Amniotic stem cell (primary cell): ENCODE measurements at places on chromosomes 13 and 19.

- DNase-seq = no peak
These were observed 4.2 kb downstream of the FCHO1 start for GRCh38 chr19:17755443-17755890.

DNA sequence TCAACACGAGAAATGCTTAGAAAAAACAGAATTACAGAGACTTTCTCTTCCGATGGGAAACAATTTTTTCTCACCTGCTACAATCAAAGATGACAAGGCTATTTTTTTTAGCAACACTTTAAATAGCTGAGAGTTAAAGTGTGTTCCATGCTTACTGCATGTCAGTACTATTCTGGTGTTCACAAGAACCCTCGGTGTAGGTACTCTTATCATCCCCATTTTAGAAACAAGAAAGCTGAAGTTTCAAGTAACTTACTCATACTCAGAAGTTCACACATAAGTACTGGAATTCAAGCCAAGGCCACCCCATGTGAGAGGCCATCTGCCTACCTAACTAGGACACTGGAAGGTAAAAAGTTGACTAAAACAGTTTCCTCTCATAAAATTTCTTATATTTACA, 9.0 kb upstream of the TNFRSF19 start:
- no peak for DNase-seq

DNA sequence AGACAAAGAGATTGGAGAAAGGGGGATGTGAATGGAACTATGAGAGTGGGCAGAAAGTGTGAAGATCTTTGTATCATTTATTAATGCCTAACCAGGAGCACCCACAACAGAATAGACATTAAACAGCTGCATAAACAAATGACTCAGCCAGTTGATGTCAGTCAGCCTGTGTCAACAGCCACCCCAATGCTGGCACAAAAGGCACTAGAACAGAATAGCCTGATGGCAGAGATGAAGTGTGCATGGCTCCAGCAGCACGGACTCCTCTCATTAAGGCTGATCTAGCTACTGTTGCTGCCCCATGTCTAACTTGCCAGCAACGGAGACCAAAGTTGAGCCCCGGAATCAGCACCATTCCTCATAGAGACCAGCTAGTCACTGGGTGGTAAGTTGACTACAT, 7.8 kb downstream of the CPB2 start:
- DNase-seq = no peak

- no peak for DNase-seq
These were observed 95.5 kb upstream of the SERP2 start for GRCh38 chr13:44278166-44278565.

DNA sequence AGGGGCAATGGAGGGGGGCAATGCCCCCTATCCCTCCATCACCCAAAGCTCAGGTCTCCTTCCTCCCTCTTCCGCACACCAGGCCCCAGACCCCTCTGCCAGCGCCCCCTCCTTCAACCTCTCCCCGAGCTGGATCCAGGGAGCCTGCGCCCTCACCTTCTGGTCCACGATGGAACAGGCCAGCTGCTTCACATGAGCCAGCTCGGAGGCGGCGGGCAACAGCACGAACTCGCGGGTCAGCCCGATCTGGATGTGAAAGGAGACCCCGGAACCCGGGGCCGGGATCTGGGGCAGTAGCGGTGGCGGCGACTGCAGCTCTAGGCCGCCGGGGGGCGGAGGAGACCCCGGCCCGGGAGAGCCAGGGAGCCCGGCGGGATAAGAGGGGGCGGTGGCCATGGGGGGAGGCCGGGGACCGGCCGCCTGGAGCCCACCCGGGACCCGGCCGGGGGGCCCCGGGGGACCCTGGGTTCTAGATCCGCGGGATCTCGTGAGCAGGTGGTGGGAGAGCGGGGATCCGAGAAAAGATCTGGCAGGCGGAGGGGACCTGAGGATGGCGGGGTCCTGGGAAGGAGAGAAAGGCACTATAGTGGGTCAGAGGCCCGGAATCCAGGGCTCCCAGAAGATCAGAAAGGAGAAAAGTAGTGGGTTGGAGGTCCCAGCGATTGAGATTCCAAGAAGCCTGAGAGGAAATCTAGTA, 791 bp downstream of the PRKD2 start:
- DNase-seq = no peak

- DNase-seq = no peak
These were observed 284.3 kb upstream of the MAB21L1 start for GRCh38 chr13:35760735-35761281.

DNA sequence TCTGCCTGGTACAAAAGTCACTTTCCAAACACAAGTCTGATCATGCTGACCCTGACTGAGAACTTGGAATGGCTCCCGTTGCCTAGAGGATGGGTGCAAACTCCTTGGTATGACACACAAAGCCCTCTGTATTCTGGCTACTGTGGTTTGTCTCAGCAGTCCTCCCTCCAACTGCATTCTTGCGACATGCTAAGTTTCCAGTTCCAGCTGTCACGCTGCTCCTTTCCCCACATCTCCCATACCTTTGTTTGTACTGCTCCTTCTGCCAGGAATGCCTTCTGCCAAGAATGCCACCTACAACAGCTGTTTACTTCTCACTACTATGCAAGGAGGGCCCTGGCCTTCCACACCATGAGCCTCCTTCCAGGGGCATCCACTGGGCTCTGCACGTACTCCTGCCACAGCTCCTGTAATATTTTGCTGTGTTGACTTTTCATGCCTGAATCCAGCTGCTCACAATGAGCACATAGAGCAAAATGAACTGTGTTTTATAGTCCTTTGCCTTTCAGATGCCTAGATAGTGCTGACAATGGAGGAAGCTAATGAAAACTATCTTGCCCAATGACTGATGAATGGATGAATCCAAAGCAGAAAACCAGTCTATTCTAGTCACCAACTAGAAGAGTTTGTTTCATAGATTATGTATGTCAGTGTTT, 543.7 kb downstream of the EFNB2 start:
- no peak for DNase-seq

DNA sequence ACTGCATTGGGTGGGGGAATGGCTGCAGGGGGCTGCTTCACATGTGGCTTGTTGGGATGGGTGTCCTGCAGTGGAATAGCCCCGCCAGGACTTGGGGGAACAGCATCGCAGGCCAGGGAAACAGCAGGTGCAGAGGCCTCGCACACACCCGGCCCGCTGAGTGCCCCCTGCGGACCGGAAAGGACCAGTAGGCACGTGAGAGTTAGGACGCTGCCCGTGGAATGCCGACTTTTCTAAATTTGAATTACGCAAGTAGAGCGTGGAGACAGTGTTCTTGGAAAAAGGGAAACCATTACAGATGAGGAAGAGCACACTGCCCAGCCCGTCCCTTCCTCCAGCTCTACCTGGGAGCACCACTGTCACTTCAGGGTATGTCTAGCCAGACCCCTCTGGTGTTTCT, 11.5 kb downstream of the DNM2 start:
- DNase-seq = no peak

DNA sequence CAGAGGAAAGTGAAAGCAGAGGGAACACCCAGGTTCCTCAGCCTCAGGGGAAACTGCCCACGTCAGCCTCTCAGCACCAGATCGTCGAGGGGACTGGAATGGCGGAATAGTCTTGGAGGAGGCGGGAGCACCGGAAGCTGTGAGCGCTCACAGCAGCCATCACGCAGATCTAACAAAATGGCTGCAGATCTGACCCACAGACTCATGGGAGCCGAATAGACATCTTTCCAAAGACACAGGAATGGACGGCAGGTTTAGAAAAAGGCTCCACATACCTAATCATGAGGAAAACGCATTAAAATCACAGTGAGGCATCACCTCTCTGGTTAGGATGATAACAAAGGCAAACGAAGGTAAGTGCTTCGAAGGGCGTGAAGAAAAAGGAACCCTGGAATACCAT, 11.8 kb upstream of the LILRA2 start:
- DNase-seq = no peak

DNA sequence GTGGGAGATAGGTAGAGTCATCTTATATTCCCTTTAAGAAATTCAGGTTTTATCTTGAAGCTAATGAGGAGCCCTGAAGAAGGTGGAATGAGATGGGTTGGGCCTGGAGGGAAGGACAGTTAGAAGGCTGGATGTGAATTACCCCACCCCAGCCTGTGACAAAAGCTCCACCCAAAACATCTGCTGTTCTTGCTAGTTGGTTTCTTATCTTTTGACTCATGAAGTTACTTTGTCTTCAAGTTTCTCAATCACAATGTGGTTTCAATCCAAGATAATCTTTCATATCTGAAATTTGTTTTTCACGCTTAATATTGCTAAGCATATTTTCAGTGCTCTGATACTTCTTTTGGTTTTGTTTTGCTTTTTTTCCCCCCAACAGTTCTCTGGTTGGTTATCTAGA, 38.3 kb upstream of the HMGB1 start:
- DNase-seq = no peak

DNA sequence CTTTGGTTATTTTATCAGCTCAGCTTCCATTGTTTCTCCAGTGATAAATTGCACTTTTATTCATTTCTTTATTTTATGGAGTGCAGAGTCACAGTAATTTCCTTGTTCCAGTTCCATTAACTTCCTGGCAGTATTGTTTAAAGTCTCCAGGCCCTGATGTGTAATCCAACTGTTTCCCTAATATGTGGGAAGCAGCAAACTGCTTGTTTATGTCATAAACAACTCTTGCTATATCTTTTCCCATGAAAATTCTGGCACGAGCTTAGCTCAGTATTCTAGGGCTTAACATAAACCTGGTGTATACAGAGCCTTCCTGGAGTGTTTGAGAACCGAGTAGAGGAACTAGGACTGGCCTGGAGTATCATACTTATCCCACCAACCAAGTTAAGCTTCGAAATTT, 83.5 kb upstream of the ARGLU1 start:
- no peak for DNase-seq

DNA sequence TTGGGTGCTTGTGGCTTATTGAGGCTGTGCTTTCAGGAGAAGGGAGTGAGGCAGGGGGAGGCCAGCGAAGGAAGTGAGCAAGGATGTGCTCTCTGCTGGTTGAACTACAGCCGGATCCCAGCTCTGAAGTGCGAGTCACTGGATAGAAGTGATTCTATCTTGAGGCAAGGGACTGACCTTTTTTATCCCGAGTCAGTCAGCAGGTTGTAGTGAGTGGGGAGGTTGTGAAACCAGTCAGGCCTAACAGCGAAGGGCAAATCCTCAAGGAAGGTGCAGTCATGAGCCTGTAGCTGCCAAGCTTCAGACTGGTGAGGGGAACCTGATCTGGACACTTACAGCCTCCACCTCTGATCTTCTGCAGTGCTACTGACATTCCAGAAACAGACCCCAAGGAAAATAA, 18.6 kb downstream of the SCEL start:
- DNase-seq = no peak

GRCh38 chr13:50123002-50123401, 107.8 kb downstream of the KCNRG start:
- DNase-seq = no peak

GRCh38 chr19:38706792-38707511, 37.3 kb downstream of the CAPN12 start:
- no peak for DNase-seq

GRCh38 chr19:17450264-17451075, 2.0 kb upstream of the TMEM221 start:
- no peak for DNase-seq

DNA sequence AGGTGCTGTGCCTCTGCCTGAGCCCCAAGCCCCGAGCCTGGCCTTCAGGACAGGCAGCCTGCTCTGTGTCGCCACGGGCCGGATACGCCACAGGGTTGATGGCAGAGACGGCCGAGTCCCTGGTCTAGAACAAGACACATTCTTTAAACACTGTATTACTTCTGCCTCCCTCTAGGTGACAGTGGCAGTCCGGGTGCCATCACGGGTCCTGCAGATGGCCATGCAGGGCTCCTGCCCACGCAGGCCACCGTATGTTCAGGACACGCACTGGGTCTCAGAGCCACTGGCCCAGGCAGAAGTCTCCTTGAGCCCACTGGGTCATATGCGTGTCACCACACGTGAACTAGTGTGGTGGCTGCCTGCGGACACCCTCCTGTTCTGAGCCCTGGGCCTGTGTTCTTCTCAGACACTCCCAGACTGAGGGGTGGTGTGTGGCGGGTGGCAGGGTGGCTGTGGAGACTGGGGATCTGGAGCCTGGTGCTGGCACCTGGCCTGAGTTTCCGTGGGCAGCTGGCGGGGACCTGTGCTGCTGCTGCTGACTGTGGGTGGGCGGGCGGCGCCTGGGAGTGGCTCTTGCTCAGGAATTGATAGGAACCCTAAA, 4.4 kb downstream of the PLEKHJ1 start:
- no peak for DNase-seq

DNA sequence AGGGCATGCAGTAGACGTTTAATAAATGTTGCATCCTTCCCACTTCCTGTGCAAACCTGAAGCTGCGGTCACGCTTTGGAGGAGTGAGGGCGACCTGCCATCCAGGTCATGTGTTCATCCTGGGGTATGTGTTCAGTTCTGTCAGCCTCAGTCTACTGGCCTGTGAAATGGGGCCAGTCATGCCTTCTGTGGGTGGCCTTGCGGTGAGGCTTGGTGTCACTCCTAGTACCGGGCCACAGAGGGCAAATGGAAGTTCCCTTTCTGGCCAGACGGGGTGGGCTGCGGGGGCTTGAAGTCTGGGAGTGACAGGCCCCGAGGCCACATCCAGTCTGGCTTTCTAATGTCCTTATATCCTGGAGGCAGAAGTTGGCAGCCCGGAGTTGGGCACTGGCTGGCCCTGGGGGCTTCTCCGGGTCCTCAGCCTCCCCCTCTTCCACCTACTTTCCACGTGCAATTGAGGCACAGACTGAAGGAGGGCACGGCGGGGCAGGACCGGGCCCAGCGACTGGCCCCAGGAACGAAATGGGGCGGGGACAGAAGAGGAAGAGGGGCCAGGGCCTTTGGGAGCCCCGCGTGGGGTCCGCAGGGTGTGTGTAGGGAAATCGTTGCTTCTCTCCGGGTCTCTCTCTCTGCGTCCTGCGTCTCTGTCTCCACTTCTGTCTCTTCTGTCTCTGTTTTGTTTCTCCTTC, 11.1 kb downstream of the PDE4A start:
- DNase-seq = no peak

DNA sequence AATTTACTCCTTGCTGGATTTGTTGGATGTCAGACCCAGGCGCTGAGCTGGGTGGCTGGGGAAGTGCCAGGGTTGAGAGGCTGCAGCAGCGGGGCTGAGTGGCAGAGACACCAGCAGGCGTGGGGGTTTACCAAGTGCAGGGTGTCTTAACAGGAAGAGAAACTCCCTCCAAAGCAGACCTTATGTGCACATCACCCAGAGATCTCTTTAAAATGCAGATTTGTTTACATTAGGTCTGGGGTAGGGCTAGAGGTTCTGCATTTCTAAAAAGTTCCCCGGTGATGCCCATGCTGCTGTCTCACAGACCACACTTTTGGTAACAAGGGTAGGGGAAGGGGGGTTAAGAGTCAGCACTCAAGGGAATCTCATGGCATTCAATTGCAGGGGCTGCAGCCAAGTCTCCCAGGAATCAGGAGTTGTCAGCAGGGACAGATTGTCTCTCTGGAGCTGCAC, 80.7 kb upstream of the OLFM4 start:
- no peak for DNase-seq

DNA sequence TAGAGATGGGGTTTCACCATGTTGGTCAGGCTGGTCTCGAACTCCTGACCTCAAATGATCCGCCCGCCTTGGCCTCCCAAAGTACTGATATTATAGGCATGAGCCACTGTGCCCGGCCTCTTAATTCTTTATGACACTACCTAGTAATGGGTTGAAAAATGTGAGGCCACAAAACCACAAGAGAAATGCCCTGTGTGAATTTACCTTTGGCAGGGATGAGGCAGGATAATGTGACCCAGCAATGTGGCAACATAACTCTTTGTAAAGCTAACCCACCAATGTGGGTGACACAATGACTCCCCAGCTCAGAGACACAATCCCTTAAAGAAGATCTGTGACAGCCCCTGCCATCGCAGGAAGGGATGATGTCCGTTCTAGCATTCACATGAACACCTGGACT, 533.1 kb downstream of the KLF5 start:
- DNase-seq = no peak

- DNase-seq = no peak
These were observed 15.4 kb upstream of the SBNO2 start for GRCh38 chr19:1189419-1189818.

- DNase-seq = no peak
These were observed 15.7 kb downstream of the STK11 start for GRCh38 chr19:1220976-1221903.
